ENCODE measurements at places on chromosomes 6 and 20. TPM values are rescaled to one million over a fixed set of nuclear protein-coding genes. Genes with fewer than 3 reads are reported as not detected.

The ANKRD66 gene
- not detected for total RNA-seq

The GRM1 gene
- total RNA-seq = 0.08 TPM

The HLA-DQA1 gene
- not detected for total RNA-seq

The MUC21 gene
- not detected for total RNA-seq
